Esophagus squamous epithelium (tissue), 5 donors: ENCODE measurements at places on chromosomes 3 and 15. TPM values are rescaled to one million over a fixed set of nuclear protein-coding genes. Genes with fewer than 3 reads are reported as not detected.

- no peak for DNase-seq
- no peak overlapping the region for H3K27ac ChIP-seq
- no peaks in the 10 kb centered on the region for H3K27me3 ChIP-seq
Observed at GRCh38 chr3:50876947-50877346, 202.2 kb downstream of the DOCK3 start.

- H3K36me3 ChIP-seq = no peaks in the 10 kb centered on the region
- no peak overlapping the region for H3K4me3 ChIP-seq
- no peak for DNase-seq
- peaks cover 17% of the 10 kb centered on the region for H3K4me1 ChIP-seq
Observed at GRCh38 chr3:183377307-183377959, 51.0 kb downstream of the MCF2L2 start.

DNA sequence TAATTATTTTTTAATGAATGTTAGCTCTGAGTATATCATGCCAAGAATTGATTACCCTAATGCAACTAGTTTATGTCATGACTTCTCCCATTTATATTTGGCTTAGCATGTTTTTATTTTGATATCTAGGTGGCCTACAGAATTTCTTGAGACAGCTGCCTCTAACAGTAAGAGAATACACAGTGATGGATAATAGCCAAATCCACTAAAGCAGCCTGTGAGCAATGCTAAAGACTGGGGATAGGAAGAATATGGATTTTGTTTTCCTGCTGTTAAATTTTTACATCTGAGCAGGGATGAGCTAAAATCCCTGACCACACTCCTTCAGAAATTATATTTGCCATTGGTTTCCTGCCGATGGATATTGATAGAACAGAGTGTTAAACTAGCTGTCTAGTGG, 149.3 kb upstream of the TGFBR2 start:
- no peak for DNase-seq
- no peaks in the 10 kb centered on the region for H3K27me3 ChIP-seq
- no peaks in the 10 kb centered on the region for H3K4me1 ChIP-seq
- no peak overlapping the region for H3K4me3 ChIP-seq

IL12A gene
- total RNA-seq = 12.2 TPM

ZNF621 gene
- total RNA-seq = 13.4 TPM
